Left colon (tissue), 2 donors: ENCODE measurements at places on chromosomes 3 and 15. TPM values are rescaled to one million over a fixed set of nuclear protein-coding genes. Genes with fewer than 3 reads are reported as not detected.

NAALADL2 gene
- total RNA-seq: 21.1 TPM

GRCh38 chr3:12903881-12904280, 62.5 kb upstream of the RPL32 start:
- no peak for DNase-seq

GRCh38 chr3:11832981-11833905, 13.4 kb downstream of the TAMM41 start:
- DNase-seq: no peak

DNA sequence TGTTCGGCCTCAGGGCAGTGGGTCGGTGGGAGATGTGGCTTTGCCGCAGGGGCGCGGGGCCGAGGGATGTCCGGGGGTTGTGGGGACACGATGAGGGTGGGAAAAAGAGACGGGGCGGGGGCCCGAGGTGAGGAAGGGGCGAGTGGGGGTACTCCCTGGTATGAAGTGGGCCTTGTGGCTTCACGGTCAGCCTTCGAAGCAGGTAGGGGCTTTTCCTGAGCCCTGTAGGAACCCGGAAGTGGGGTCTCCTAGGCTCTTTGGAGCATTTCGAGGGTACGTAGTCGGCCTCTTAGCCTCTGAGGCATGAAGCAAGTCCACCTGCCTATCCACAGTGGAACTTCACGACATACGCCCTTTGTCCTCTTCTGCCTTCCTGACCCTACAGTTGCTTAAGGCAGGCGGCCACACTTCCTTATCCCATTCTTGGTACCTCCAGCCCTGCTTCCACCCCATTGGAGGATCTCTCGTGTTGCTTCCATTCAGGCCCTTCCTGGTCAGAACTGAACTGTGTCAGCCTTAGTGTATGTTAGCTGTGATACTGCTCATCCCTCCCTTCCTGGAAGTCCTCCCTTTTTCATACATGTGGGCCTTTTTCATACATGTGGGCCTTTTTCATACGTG, 389 bp downstream of the ARPC4 start:
- DNase-seq: peak; percentile 51

DNA sequence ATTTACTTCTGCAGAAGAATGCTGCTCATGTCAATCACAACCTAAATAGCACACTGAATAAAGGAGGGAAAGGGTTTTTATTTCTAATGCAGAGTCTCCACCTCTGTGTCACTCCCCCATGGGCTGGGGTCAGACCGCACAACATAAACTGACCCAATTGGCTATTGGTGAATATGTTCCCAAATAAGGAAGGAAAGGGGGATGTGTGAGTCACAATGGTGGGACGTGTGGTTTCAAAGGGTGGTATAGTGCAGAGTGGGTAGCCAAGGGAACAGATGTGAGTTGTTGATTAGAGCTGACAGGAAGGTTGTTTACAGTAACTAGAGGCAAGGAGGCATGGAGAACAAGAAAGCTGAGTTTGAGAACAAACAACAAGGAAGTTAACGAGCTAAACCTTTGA, 491.8 kb downstream of the ZPLD1 start:
- DNase-seq: no peak

- DNase-seq: no peak
Observed at GRCh38 chr3:113523241-113523640, 8.3 kb upstream of the SPICE1 start.

GRCh38 chr3:147425388-147425850, 16.3 kb downstream of the ZIC1 start:
- DNase-seq: no peak
